SK-N-SH (cell line): ENCODE measurements at places on chromosomes 5 and 9.

- DNase-seq, result peak; percentile 61
Observed at GRCh38 chr9:26656003-26656870, 236.4 kb downstream of the CAAP1 start.

DNA sequence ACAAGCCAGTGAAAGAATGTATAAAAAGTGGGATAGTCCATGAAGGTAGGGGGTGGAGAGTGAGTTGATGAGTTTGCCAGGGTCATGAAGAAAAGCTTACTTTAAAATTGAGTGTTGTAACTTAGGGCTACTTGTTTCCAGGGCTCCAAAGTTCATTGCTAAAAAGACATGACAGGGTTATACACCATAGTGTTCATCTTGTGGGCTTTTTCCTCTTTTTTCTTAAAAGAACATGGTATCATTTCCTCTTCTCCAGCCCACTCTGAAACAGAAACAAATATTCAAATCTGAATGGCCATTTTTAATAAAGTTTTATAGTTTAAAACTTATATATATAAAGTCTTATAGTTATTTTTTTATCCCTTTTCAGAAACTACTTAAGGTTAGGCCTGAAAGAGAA, 115.7 kb upstream of the SMC2 start:
- DNase-seq, result no peak

DNA sequence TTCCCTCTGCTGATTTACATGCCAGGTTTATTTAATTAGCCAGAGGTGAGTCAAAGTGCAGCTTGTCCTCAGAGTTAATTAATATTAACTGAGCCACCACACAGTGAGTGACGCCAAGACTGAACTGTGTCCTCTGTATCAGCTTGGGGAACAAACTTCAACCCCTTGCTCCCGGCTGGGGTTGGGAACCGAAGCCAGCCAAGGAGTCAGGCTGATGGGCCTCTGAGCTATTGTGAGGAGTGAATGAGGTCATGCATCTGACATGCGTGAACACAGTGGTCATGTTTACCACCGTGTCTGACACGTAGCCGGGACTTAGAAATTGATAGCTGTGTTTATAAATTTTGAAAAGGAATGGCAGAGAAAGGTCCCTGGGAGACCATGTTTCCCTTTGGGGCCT, 17.1 kb downstream of the IGIP start:
- DNase-seq, result no peak

DNA sequence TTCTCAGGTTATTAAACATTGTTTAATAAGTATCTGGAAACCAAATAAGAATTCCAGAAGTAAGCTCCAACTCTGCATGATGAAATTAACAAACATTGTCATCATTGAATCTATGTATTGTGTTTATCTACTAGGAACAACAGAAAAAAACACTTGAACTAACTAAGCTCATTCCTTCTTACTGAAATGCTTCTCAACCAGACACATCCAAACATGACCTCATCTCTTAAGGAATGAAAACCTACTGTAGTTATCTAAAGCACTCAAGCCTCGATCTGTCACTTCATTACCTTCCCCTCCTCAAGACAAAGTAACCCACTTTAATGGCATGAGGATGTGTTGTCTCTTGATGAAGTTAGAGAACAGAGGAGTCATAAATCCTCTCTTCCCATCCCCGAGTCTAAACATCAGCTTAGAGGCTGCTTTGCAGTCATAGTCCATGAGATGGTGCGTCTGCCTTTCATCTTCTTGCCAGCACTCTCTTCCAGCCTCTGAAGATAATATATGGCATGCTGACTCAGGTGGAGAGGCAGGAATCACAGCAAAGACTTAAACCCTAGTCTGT, 86.5 kb downstream of the CEMIP2 start:
- no peak for DNase-seq

DNA sequence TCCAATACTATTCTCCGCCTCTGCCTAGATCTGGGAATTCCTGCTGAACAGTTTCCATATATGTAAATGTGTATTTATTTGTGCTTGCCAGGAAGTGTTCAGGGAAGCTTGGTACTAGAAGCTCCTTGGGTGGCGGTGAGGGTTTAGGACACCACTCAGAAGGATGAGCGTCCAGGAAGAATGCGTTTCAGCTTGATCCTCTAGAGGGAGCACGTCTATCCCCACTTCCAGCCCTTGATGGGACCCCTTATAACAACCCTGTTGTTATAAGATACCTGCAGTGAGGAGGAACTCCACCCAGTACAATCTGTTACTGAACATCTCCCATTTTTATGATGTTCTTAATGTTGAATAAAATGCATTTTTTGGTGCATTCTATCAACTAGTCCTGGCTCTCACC, 88.9 kb downstream of the CYFIP2 start:
- peak; percentile 27 for DNase-seq

GRCh38 chr5:112737070-112737462, 619 bp upstream of the APC start:
- DNase-seq, result no peak

DNA sequence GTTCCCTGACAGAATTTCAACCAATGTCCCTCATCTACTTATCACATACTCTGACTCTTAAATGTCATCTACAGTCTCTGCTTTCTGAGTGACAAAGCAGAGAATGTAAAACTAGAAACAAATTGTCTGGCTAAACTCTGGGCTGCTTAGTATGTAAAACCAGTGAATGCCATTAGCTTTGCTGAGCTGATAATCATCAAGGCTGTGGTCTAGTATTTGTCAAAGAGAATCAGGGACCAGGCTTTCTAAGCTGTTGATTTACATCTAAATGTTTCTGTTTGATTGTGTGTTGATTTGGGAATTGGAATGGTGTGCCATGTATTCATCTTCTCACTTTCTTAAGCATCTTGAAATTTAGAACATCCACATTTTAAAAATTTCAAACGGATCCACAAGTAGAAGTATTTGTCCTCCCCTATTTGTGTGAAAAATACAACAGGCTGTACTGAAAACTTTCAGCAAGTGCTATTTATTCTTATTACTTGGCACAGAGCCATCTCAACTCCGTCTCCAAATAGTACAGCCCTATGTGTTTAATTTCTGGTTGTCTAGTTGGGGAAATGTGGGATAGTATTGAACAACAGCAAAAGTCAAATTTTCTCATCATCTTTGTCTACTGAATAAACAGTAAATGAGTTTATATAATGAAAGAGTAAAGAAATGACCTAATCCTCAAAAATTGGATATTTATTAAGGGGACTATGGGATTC, 251.5 kb downstream of the KCTD16 start:
- DNase-seq, result no peak

- no peak for DNase-seq
Observed at GRCh38 chr9:123954518-123955280, 24.8 kb upstream of the DENND1A start.

GRCh38 chr5:6026766-6027406, 351.5 kb downstream of the MED10 start:
- DNase-seq, result no peak

DNA sequence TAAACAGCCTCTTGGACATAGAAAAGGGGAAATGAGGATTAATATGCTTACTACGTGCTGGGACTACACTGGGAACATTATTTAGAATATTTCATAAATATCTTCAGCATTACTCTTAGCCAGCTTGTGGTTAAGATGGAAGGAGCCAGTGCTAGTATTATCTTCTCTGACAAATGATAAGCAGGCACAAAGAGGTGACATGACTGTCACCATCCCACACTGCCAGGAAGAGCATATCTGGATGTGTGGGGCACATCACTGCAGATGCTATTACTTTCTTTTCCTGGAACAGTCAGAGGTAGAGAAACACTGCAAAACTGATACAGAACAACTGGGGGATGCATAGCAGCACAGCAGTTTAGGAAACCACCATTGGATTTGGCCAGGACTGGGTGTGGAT, 281.0 kb upstream of the TNC start:
- no peak for DNase-seq

GRCh38 chr9:117682955-117683710, 21.1 kb upstream of the TLR4 start:
- no peak for DNase-seq

- DNase-seq, result no peak
Observed at GRCh38 chr5:124355928-124356327, 390.5 kb downstream of the ZNF608 start.

GRCh38 chr9:89946741-89947140, 341.9 kb downstream of the GADD45G start:
- no peak for DNase-seq

GRCh38 chr5:150641824-150642566, 1.5 kb downstream of the SYNPO start:
- no peak for DNase-seq

GRCh38 chr5:5085381-5085780, 54.7 kb upstream of the ADAMTS16 start:
- no peak for DNase-seq

GRCh38 chr9:91978740-91979414, 28.8 kb upstream of the ROR2 start:
- DNase-seq, result no peak

DNA sequence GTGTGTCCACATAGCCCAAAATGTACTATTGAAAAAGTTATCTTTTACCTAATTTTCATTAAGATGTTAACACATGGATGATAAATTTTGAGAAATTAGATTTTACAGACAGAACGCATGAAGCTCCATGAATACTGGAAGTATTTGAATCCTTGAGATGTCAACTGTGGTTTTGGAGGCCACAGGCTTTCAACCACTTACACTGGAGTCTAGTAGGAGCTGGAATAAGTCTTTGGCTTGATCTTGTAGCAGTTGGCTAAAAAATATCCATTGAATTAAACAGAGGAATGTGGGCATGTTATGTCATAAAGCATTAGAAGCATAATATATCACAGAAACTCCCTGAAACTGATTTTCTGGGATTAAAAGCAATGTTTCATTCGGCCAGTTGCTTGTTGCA, 52.9 kb downstream of the CAMK4 start:
- DNase-seq, result no peak

DNA sequence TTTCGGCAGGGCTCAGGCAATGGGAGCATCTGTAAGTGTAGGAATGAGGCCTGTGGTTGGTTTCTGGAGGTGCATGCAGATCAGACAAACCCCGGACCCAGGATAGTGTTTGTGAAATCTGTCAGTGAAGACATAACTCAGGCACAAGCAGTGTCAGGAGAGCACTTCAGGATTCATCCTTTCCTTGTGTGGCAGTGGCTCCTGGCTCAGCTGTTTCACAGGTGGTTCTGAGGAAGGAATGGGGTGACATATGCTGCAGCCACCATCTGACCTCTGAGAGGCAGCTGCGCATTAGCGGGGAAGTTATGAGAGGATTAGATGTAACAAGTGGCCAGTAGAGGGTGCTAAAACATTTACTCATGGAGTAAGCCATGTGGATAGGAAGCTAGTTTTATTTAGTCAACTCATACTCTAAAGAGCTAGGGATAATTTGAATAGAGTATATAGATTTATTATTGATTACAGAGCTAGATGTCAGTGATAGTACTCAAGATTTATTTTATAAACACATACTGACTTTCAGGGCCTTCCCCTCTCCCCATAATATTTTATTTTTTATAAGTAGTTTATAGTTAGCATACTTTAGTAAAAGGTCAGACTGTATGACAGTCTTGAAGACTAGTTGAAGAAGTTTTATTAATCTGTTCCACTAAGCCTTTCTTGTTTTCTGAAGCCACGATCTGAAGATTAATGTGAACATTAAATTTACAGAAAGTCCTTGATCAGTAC, 28.4 kb downstream of the NNT start:
- DNase-seq, result peak; percentile 48

DNA sequence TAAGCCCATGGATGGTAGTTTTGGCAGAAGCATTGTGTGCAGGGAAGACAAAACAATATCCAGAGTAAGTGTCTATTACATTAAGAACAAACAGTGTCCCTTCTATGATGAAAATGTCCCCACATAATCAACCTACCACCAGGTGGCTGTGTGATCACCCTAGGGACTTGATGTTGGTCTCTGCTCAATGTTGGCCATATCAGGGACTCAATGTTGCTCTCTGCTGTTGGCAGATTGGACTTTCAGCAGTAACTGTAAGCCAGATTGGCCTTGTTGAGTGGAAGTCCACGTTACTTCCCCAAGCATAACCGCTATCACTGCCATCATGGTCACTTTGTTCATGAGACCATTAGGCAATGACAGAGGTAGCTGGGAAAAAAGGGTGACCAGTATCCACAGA, 52.8 kb upstream of the PRSS3 start:
- DNase-seq, result no peak

- DNase-seq, result no peak
Observed at GRCh38 chr9:15286161-15286821, 20.7 kb downstream of the TTC39B start.

GRCh38 chr9:72394066-72394465, 29.1 kb upstream of the ZFAND5 start:
- DNase-seq, result no peak

DNA sequence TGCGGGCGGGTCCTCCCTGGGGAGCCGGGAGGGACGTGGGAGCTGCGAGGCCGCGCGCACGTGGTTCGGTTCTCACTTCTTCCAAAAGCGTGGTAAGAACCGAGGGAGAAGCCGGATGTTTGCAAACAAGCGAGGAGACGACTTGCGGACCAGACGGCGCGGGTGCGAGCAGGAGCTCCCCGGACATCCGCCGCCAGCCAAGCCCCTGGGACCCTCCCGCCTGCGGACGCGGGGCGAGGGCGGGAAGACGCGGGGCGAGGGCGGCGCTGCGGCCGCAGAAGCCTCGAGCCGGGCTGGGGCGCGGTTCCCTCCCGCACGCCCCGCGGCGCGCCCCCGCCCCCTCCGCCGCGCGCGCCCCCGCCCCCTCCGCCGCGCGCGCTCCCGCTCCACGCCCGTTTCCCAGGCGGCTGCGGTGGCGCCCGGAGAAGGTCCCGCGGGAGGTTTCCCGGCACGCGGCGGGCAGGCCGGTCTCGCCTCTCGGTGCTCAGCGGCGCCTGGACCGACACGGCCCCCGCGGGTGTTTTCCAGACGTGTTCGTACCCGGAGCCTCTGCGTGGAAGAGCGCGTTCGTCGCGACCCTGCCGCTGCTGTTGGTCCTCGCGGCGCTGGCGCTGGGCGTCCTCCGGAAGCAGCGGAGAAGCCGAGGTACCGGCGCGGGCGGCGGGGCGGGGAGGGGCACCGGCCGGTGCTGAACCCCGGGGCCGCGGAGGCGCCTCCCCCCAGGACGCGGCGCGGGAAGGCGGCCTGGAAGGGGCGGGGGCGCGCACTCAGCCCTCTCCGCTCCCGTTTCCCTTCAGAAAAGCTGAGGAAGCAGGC, 12.8 kb downstream of the BTNL9 start:
- peak; percentile 67 for DNase-seq

DNA sequence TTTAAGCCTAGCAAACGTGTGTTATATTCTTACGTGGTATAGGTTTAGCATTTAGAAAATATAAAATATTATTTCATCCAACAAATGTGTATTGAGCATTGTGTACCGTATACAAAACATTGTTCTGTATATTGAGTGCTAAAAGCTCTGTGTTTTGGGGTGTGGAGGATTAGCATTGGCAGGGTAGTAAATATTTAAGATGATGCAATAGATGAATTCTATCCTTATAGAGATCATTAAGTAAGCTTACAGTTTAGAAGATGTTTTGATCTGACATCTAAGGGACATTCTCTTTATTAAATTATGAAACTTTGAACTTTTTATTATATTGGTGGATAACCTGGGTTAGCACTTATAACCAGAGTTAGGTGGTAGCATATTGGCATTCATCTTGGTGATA, 48.5 kb upstream of the GLIPR2 start:
- DNase-seq, result no peak
